ENCODE measurements at places on chromosomes 1 and 21. TPM values are rescaled to one million over a fixed set of nuclear protein-coding genes. Genes with fewer than 3 reads are reported as not detected.

The C1QB gene
- polyA plus RNA-seq: not detected

The EPHX1 gene
- 17.9 TPM for polyA plus RNA-seq

The IL12RB2 gene
- polyA plus RNA-seq: not detected

The MCM3AP gene
- 31.5 TPM for polyA plus RNA-seq

The NR1I3 gene
- not detected for polyA plus RNA-seq

The KIF21B gene
- 0.10 TPM for polyA plus RNA-seq

The RHD gene
- 0.10 TPM for polyA plus RNA-seq

The WNT2B gene
- polyA plus RNA-seq: 3.1 TPM
